ENCODE measurements at places on chromosomes 6 and 20.

- peak; percentile 39 for DNase-seq
Observed at GRCh38 chr20:20452254-20452676, 84.4 kb downstream of the INSM1 start.

DNA sequence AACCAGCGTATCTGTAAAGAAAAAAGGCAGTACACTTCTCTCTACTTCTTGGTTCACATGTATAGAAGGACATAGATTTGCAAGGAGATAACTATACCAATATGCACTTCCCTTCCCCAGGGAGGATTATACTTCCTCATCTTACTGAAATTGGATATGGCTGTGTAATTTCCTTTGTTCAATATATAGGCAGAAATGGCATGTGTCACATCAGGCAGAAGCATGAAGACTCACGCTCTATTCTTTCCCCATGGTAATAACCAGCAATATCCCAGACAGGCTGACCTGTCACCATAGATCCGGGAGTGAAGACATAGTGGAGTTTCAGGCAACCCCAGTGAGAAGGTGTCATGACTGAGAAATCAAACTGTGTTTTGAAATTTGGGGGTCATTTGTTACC is 518.3 kb downstream of the KIF16B start:
- DNase-seq, result no peak

GRCh38 chr20:64068386-64069208 is 5.6 kb downstream of the TCEA2 start:
- no peak for DNase-seq

GRCh38 chr20:49545572-49545971 is 22.4 kb downstream of the PTGIS start:
- DNase-seq, result no peak

DNA sequence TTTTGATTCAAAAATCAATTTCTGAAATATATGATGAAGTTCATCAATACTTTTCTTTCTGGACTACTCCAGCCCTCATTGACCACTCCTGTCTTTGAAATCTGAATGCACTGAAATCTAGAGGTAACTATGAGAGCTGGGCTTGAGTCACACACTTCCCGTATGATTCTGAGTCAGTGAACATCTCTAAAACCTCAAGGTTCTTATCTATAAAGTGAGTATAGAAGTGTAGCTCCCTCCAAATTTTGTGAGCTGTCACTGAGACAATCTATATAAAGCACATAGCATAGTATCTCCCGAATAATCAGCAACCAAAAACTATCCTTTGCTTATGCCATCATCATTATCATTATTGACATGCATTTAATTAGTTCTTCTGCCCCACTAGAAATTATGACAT is 182.4 kb downstream of the TSHZ2 start:
- DNase-seq, result no peak

DNA sequence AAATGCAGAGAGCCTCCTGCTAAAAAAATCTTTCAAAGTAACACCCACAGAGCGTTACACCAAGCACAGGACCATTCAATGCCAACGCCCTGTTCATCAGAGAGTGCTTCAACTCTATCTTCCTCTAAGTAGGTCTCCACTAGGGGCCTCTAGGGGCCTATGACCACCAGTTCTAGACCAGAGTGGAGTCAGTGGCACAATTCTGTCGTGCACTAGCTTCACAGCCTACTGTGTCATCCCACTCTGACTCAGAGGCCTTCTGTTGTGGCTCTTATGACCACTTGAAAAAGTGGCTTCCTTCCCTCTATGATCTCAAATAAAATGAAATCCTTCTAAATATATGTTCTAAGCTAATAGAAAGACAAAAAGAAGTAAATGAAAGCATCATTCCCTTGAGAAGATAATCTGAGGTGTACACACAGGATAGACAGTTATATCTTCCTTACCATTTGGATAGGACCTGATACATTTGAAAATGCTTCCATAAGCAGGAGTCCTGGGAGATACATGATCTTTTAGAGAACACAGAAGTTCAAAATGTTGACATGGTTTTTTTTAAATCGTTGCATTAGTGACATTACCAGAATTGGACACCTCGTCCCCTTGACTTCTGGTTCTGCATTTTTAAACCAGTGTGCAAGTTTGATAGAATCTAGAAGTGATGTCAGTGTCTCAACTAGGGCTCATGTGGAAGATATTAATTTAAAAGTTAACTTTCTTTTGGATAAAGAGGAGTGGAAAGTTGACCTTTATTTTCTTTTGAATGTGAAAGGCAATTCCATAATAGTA is 151.9 kb downstream of the SH3BGRL2 start:
- DNase-seq, result no peak
